GM13977 (cell line): ENCODE measurements at places on chromosomes 7 and 10.

DNA sequence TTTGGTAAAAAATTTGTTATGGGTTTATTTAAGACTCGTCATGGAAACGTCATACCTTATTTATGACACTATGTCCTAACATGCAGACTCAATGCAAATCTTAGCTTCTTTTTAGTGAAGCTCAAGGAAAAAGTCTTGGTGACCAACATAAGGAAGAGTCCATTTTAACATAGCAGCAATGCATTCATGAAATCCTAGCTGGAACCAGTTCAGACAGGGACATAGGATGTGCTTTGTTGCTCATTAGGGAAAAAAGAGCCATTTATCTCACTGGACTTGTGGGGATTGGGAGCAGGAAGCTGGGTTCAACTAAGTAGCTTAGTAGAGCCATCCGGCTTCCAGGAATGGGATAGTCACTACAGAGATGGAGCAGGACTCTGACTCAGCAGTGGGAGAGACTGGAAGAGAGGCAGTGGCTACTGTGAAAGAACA is 100.7 kb upstream of the DKK1 start:
- DNase-seq, result no peak

DNA sequence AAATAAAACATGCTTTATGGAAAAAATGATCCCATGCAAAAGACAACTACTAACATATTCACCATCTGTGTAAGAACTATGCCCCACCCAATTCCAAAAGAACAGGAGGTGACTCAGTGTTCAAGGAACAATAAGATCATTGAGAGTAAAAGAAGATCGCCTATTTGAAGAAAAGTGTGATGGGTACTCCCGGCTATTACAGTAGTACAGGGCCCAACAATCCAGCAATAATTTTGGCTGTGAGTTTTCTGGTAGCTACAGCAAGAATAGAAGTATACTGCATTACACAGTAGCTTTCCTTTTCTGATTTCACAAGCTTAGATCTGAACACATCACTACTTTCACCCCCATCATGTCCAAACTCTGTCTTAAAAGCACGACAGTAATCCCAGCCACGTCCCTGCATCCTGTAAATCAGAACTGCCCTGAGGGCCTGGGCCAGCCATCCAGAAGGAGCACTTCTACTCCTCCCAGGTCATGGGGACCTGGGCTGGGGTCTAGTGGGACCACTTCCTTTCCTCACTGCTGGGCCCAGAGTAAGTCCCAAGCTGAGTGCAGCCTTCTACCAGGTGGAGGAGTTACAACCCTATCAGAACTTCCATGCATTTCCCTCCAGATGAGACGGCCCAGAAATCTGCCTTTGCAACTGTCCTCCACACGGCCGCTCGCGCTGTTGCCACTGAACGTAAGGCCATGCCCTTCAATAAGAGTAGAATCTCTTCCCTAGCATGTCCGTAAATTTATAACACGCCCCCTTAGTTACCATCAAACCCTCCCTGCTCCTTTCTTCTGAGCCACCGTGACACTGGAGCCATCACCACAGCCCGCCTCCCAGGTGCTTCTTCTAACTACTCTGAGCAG is 7.9 kb downstream of the ESYT2 start:
- DNase-seq, result no peak

DNA sequence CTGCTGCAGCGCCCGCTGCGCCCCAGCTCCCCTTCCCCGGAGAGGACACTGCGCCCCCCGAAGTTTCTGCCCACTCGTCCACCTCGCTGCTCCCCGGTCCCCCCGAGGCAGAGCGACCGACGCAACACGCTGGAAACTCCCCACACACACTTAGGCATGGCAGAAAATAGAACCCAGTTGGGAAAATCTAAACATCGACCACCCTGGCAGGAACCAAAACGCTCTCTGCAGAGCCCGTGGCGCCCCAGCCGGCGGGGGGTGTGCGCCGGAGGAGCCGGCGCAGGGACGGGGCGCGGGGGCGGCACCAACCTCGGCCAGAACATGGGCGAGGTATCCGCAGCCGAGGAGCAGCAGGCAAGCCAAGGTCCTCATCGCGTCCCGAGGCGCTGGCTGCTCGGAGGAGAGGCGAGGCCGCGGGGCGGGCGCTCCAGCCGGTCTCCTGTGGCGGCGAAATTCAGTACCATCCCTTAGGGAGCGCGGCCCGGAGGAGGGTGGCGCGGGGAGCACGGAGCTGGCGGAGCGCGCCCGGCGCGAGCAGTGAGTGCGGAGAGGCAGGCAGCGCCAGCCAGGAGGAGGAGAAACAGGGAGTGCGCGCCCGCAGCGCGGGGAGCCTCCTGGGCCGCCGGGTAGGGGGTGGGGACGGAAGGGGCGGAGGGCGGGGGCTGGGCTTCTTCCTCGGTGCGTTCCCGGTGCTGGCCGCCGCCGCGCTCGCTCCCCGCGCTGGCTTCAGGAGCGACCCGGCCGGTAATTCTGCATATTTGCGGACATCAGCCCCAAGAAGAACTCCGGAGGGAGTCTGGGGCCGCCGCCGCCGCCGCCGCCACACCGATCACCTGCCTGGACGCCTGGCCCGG is 789 bp downstream of the PDGFA start:
- peak; percentile 80 for DNase-seq

- no peak for DNase-seq
Observed at GRCh38 chr10:69696073-69696731, 66.2 kb downstream of the FAM241B start.

GRCh38 chr10:89921403-89921802 is 220.0 kb downstream of the KIF20B start:
- DNase-seq, result no peak
